ENCODE measurements at places on chromosomes 3 and 15.

- DNase-seq, result peak; percentile 83
Measured at GRCh38 chr15:39720621-39721611, 61.7 kb downstream of the FSIP1 start.

DNA sequence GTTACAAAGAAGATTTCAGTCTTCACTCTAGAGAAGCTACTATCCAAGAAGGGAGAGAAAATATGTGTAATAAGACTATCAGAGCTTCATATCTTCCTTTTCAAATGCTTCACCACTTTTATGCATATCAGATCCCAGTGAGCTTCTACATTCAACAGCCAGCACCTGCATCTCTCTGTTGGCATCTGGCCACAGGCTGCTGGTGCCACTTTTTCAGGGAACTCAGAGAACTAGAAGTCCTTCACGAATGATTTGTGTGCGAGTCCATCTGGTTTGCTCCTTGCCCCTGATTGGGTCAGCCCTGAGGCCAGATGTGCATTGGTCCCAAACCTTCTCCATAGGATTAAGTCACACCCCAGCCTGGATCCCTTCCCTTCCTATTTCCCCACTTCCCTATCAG is 22.1 kb downstream of the SNTN start:
- DNase-seq, result no peak

DNA sequence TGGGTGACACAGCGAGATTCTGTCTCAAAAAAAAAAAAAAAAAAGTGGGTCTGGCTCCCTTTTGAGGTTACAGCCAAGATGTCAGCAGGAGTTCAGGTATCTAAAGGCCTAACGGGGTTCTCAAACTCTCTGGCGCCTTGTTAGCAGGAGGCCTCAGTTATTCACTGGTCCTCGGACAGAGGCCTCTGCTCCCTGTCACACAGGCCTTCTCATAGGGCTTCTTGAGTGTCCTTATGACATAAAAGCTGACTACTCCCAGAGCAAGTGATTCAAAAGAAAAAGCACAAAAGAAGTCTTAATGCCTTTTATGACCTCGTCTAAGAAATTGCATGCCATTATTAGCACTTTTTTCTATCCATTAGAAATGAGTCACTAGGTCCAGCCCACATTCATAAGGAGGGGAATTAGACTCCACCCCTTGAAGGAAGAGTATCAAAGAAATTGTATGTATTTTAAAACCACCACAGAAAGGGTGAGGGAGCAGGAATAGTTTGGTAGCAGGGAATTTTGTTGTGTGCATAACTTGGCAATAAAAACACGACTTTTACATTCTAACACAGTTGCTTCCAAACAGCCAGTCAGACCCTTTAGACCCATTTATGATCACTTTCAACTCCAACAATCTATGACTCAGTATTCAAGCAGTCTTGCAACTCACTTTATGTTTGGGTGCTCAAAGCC is 90.3 kb downstream of the MEX3B start:
- peak; percentile 75 for DNase-seq

GRCh38 chr3:111968319-111969054 is 10.3 kb upstream of the ABHD10 start:
- no peak for DNase-seq

GRCh38 chr3:4980229-4981203 is 1.3 kb downstream of the BHLHE40 start:
- DNase-seq, result peak; percentile 94

DNA sequence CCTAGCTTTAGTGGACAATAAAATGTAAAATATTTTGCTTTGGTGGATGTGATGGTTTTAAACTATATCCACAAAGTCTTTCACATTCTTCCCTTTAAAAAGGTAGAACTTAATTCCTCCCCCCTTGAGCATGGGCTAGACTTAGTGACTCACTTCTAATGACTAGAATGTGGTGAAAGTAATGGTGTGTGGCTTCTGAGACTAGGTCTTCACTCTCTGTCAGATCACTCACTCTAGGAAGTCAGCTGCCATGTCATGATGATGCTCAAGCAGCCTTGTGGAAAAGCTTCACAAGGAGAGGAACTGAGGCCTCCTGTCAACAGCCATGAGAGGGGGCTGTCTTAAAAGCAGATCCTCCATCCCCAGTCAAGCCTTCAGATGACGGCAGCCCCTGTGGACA is 4.2 kb downstream of the LRRC2 start:
- DNase-seq, result peak; percentile 30

DNA sequence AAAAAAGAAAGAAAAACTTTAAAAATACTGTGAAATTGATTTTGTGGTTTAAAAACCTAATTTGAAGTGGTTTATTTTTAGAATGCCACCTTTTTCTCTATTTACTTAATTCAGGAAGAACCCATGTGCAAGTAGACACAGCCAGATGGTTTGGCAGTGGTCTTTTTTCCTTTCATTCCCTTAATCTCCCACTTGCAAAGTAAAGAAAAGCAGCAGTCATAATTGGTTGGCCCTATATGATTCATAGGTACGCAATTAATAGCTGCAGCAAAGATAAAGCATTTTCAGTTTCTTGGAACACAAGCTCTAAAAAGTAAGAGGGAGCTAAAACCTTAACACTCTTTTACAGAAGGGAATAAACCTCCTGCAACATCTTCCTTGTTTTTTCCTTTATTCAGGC is 115.3 kb downstream of the MECOM start:
- no peak for DNase-seq

DNA sequence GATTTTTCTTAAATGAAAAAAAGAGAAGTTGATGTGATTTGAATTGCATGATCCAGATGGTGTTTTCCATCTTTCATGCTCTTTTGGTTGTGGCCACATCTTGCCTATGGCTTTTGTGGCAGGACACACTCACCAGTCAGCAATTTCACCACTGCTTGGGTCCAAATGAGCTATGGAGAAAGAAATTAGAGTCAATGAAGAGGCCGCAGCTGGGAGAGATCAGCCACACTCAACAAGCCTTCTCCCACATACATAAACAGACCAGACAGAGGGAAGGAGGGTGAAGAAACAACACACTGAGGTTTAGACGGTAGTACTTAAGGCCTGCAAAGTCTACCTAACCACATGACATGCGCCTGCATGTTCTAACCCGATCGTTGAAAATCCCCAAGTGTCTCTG is 110.7 kb upstream of the CDIN1 start:
- DNase-seq, result peak; percentile 61

GRCh38 chr3:141735770-141736465 is 2.2 kb upstream of the RNF7 start:
- DNase-seq, result no peak

- DNase-seq, result peak; percentile 93
Measured at GRCh38 chr3:116000311-116000710, 377.0 kb downstream of the GAP43 start.

GRCh38 chr3:134374105-134374790 is at the start of gene AMOTL2:
Gene AMOTL2 (minus strand): TSS chr3:134374447. CDS start chr3:134371433, 3,014 bp downstream.
- peak; percentile 98 for DNase-seq

DNA sequence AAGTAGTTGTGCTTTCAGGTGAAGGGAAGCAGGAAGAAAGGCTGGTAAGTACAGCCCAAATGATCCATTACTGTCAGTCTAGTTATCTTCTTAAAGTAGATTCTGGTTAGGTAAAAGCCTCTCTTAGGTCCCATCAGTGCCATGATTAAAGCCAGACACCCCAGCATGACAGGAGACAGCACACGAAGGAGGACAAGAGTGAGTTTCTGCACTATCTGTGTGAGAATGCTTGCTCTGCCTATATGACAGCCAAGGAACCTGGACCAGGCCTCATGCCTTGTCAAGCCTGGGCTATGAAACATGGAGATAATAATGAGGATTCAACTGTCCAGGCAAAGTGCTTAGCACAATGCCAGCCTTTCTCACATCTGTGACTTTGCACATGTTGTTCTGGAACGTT is 13.5 kb upstream of the FILIP1L start:
- DNase-seq, result no peak

- DNase-seq, result peak; percentile 22
Measured at GRCh38 chr3:138082992-138083386, 32.4 kb downstream of the DZIP1L start.

DNA sequence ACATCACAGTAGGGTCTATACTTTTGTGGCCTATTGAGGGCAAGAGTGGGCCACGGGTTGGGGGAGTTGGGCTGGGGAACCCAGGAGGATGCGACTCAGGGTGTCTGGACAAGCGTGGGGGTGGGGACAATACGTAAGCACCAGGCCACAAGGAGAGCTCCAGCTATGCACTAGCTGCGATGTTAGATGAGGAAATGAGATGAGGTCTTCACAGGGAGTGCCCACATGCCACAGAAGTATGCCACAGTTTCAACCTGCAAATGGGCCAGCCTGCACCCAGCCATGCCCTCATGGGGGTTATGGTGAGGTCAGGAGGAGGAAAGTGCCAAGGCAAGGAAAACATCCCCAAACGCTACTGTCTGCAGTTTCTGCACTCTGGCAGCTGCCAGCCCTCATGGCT is 30.5 kb downstream of the CACNA2D2 start:
- no peak for DNase-seq

DNA sequence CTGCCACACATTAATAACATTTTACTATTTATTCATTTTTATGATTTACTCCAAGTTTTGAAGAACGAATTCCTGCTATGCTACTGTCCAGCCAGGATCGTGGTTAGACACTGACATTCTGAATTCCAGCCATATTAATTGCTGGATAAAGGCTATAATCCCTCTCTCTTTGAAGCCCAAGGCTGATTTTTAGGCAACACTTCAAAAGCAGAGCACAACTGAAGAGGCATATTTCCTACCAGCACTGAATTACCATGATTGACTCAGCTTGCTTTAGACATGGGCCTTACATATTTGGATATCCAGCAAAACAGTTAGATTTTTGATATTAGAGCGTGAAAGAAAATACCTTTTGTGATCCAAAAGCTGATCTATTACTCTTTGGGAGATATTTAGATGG is 205.0 kb downstream of the ZIC1 start:
- DNase-seq, result no peak

Data from fibroblast of skin of back (primary cell).